ENCODE measurements at places on chromosomes 12 and 14. TPM values are rescaled to one million over a fixed set of nuclear protein-coding genes. Genes with fewer than 3 reads are reported as not detected.
A peak's percentile ranks its signal among the peaks of the same experiment; 100 is the strongest.

DNA sequence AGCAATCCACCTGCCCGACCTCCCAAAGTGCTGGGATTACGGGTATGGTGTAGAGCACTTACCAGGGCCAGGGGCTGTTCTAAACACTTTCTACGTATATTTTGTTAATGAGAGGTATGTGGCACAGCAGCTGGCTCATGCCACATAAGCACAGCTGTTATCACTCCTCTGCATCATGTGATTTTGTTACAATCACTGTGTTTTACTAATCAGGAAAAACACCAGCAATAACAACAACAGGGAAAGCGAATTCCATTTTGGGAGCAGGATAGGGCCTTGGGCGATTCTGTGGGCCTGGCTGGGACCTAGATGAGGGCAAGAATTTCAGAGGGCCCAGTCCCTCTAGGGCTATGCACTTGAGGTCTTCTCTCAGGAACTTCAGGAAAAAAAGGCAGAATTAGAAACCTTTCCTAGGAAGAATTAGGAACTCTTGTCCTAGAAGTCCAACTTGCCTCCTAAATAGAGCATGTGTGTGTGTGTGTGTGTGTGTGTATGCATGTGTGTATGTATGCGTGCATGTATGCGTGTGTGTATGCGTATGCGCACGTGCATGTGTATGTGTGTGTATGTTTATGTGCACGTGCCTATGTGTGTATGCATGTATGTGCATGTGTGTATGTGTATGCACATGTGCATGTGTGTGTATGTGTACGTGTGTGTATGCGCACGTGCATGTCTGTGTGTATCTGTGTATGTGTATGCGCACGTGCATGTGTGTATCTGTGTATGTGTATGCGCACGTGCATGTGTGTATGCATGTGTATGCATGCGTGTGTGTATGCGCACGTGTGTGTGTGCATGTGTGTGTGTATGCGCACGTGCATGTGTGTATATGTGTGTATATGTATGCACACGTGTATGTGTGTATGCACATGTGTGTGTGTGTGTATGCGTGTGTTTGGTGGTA lies 41.8 kb upstream of the CORO1C start:
- DNase-seq, result peak; percentile 71

DNA sequence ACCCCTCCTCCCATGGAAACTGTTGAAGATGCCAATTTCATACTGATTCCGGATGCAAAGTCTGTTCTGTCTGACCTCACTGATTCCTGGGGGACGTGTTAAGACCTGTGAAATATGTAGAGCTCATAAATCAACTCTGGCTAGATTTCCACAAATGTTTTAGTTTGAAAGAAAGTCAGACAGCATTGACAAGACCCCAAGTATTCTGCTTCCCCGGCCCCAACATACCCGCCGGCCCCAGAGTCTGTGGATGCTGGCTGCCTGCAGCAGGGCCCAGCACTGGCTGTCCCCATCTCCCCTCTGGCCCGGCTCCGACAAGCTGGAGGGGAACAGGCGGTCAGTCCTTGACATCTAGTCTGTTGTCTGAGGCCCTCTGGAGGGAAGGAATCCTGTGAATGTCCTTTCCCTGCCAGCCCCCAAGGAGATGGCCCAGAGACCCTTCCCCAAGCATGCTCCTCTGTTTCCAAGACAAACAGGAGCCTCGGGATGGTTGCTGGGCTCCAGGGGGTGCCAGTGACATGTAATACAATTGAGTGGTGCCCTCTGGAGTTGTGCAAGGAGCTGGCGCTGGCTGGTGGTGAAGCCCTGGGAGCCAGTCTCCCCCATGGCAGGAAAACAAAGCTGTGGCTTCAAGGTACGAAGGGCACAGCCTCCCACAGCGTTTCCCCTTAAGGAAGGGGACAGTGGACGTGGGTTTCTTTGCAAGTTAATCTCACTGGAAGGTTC lies 22.3 kb downstream of the FBLN5 start:
- peak; percentile 33 for DNase-seq

DNA sequence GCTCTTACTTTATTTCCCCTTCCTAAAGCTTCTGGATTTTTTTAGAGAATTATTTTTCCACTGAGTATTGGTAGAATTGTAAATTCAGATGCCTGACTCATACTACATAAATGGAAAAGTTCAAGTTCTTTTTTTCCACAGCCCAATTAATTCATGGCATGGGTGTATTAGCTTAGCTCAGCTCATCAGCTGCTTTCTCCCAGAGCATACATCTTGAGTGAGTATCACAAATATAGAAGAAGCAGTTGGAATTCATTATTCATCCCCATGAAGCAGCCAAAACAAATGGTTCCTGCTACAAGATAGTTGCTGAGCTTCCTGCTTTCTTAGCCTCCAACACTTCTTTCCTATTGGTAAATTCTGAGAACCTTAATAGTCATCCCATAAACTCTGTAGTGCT lies 105.1 kb downstream of the C12orf50 start:
- DNase-seq, result no peak

The CACNA1C gene
- not detected for total RNA-seq

DNA sequence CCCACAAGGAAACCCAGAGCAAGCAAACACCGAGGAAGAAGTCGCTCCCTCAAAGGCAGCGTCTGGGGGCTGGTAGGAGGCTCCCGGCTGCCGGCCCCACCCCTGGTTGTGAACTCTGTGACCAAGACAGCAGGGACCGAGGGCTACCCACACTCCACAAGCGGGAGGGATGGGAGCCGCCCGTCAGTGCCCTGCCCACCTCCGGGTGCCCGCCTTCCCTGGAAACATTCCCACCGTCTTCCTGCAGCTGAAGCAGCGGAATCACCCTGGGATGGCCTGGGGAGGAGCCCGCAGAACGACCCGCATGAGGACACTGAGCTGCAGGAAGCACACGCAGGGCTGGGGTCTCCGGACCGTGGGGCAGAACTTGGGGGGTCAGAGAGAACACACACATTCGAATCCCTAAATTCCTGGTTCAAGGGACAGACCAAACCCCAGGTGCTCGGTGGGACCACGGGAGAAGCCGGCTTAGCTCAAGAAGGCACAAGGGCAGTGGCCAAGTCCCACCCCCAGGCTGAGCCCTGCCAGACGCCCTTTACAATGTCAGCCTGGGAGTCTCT lies 33.5 kb upstream of the C14orf180 start:
- no peak for DNase-seq

GRCh38 chr12:47901063-47901717 lies 3.6 kb downstream of the VDR start:
- DNase-seq, result no peak

The SERPINA9 gene
- total RNA-seq, result not detected

GRCh38 chr14:97779140-97779539 lies 982.0 kb downstream of the VRK1 start:
- DNase-seq, result no peak
